ENCODE measurements at places on chromosomes 5 and 9.

DNA sequence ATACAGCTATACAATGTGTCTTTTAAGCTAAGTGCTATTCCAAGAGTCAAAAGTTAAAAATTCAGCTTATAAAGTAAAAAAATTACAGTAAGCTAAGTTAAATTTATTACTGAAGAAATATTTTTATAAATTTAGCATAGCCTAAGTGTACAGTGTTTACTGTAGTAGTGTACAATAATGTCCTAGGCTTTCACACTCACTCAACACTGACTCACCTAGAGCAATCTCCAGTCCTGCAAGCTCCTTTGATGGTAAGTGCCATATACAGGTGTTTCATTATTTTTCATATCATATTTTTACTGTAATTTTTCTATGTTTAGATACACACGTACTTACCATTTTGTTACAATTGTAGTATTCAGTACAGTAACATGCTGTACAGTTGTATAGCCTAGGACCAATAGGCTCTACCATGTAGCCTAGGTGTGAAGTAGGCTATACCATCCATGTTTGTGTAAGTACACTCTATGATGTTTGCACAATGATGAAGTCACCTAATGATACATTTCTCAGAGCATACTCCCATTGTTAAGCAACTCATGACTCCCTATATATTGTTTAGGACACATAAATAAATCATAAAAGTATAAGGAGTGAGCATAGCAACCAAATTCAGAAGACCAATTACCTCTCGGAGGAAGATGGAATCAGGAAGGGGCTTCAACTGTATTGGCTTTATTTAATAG lies 165.1 kb upstream of the SLC30A5 start:
- DNase-seq = no peak

DNA sequence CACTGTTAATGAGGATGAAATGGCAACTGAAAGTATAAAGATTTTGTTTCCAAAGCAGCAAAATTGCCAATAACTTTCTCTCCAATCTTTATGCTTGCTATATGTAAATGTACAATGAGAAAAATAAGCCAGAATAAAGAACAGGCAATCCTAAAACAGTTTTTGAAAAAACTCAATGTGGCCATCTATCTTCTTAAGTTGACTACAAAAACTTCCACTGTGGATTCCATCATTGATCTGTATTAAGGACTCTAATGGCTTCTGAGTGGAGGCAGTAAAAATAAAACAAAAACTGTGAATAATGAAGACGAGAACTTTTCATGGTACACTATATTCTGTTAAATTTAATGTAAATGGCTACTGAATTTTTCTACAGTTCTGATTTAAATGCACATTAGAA lies 382.9 kb downstream of the TMEM232 start:
- DNase-seq = no peak

GRCh38 chr5:83450183-83450966 lies 21.2 kb upstream of the VCAN start:
- DNase-seq = no peak

DNA sequence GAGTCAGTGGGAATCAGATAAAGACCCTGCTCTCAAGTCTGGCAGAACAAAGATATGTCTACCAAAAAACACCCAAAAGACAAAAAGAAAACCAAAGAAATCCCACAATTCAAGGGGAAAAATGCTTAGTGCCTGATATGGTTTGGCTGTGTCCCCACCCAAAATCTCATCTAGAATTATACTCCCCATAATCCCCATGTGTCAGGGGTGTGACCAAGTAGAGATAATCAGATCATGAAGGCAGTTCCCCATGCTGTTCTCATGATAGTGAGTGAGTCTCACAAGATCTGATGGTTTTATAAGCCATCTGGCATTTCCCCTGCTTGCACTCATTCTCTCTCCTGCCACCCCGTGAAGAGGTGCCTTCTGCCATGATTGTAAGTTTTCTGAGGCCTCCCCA lies 13.4 kb downstream of the FBXO10 start:
- DNase-seq = no peak

GRCh38 chr9:536597-537511 lies 304.6 kb upstream of the DMRT1 start:
- no peak for DNase-seq

DNA sequence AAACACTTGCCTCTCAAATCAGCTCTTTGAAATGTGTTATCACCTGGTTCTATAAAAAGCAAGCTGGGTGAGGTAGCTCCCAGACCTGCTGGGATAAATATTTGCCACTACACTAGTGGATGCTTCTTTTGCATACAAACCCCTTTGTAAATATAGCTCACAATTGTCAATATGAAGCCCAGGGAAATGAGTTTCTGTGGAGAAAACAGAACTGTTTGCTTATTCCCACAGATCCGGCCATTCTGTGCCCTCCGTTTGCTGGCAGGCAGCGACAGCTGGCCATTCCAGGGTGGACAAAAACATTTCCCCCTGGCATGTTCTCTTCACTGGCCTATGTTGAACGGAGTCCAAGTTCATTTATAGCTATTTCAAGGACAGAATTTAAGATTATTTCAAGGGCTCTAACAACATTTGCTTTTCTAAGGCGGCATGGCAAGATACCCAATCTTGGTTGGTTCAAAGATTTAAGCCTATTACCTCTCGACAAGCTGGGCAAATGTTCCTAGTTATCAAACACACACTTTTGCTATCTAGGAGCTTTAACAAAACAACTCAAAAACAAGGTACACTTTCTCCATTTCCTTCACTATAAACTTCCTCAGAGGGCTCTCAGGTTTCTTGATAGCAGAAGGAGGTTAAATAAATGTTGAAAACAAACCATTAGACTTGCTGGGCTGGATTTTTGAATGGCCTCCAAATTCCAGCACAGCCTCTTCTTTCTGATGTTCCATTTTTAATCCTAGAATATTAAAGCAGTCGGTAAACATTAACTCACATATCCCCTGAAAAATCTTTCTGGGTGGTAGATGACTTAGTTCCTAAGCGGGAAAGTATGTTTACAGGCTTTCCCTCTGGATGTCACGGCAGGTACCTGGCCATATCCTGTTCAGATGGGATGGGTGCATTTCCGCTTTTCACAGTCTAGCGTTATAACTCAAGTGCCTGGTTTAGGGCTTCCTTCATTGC lies 332.3 kb downstream of the PLK2 start:
- DNase-seq = no peak

GRCh38 chr5:180632768-180633167 lies 16.6 kb downstream of the FLT4 start:
- DNase-seq = no peak

DNA sequence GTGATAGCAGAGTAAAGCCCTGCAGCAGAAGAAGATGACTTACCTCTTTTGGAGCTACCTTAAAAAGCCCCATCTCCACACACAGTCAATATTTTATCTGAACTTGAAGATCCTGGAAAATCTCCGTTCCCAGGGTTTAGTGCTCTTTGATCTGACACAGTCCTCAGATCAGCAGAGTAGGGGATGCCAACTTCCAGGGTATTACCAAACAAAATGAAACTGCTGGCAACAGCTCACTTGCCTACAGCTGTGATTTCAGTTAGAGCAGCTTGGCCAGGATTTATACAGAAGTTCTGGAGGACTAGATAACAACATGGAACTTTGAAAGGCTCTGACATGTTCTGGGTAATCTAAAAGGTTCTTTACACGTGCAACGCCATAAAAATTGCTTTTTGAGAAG lies 1537.8 kb upstream of the ACO1 start:
- no peak for DNase-seq

DNA sequence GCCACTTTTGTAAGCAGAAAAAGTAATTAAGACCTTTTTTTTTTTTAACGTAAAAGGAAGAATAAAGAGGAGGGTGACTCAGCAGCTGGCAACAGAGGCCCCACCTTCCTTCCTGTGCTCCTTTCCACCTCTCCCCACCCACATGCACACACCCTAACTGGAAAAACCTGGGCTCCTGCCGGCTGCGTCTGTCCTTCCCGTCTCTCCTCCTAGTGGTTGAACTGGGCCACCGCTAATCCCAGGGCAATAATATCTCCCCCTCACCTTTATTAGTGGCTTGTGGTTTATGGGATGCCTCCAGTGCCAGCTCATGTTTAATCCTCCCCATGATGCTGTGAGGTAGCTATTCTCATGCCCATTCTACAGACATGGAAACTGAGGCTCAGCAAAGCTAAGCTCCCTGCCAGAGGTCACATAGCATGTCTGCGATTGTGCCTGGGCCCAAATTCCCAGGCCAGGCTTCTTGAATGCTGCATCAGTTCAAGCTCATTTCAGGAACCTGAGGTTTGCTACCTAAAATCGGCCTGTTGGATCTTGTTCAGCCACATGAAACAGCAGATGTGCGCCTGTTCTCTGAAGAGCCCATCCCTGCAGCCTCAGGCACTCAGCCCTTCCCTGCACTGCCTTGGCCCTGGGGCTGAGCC lies 60.9 kb upstream of the IL17B start:
- DNase-seq = no peak

- DNase-seq = no peak
These were observed 68.4 kb downstream of the GAPVD1 start for GRCh38 chr9:125329978-125330377.

DNA sequence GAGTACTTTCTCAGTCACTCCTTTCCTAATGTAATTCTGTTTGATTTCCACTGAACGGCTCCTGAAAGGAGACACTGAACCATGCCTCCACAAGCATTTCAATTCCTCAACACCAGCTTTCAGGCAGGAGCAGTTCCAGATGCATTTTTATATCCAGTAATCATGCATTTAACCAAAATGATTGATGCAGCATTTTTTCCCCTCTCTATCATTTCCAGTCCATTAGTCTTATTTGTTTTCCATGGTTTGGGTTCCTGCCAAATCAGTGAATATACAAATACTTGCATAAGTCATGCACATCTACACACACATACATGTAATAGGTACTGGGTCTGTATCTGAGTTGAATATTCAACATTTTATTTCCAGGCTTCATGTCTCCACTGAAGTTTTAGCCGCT lies 122.7 kb downstream of the GRIA1 start:
- no peak for DNase-seq

GRCh38 chr5:54362434-54362833 lies 52.1 kb upstream of the ARL15 start:
- no peak for DNase-seq

- no peak for DNase-seq
These were observed 1275.6 kb upstream of the CDH9 start for GRCh38 chr5:28313953-28314352.

DNA sequence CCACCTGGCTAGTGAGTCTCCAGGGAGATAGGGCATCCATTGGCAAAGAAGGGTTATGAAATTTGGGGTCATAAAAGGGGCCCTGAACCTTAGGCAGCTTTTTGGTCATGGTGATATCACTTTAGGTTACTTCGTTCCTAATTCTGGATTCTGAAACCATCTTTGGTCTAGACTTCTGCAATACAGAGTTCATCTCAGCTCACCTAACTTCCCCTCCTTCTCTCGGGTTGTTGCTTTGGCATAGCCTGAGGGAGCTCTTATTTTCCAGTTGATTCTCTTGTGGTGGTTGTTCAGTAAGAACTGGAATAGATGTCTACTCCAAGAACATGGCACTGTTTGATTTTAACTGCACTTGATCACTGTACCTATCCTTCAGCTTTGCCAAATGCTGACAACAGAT lies 148.9 kb upstream of the RUSC2 start:
- no peak for DNase-seq

GRCh38 chr9:120438111-120438510 lies 141.9 kb downstream of the CDK5RAP2 start:
- no peak for DNase-seq

- no peak for DNase-seq
These were observed 9.1 kb downstream of the AFAP1L1 start for GRCh38 chr5:149280802-149281201.

- DNase-seq = peak; percentile 71
These were observed 10.2 kb downstream of the HAND1 start for GRCh38 chr5:154467655-154468354.

GRCh38 chr9:101791938-101792337 lies 53.5 kb upstream of the GRIN3A start:
- DNase-seq = no peak

- DNase-seq = no peak
These were observed 400.3 kb downstream of the ZSWIM6 start for GRCh38 chr5:61732369-61732768.

GRCh38 chr5:74389531-74390305 lies 250.8 kb downstream of the ENC1 start:
- DNase-seq = no peak

DNA sequence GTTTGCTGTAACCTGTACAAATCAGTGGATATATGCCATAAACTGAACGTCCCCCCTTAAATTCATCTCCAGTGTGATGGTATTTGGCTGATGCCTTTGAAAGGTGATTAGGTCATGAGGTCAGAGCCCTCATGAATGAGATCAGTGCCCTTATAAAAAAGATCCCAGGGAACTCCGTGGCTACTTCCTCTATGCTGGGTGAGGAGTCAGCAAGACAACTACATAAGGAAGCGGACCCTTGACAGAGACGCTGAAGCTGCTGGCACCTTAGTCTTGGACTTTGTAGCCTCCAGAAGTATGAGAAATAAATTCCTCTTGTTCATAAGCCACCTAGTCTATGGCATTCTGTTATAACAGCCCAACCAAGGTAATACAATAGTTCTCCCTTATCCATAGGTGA lies 215.1 kb upstream of the ZNF608 start:
- DNase-seq = no peak

DNA sequence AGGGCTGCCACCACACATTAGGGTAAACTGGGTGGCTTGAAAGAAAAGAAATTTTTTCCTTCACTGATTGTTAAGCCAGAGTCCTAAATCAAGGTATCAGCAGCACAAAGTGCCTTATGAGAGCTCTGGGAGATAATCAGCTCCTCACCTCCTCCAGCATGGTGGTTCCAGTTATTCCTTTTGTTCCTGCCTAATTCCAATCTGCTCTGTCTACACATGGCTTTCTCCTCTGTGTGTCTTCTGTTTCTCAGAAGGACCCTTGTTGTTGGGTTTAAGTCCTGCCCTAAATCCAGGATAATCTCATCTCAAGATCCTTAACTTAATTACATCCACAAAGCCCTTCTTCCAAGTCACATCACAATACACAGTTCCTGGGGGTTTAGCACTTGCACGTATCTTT lies 1352.0 kb upstream of the CDH9 start:
- DNase-seq = no peak

DNA sequence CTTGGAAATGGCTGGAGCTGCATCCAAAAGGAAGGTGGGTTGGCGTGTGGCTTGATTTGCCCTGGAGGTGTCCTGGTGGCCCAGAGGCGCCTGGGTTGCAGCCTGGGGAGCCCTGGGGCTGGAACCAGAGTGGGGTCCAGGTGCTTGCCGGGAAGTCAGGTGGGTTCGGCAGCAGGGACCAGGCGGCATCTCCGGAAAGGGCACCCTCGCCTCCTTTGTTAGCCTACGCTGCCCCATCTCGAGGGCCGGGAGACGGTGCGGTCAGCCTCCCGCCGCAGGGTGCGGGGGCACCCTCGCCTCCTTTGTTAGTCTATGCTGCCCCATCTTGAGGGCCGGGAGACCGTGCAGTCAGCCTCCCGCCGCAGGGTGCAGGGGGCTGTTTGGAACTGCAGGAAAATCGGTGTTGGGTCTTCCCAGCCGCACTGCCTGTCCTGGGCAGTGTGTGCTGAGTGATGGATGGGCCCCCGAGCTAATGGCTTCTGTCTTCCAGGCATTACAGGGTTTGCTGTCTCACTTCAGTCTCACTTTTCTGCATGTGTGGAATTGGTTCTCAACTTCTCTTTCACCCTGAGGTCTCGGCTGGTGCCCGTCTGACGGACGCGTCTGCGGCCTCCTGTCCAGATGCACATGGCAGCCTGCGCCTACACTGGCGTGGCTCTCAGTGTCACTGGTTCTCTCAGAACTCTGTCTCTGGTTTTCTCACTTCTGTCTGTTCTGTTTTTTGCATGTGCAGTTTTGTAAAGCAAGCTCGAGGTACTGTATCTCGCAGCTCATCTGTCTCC lies 139.0 kb downstream of the CACNA1B start:
- DNase-seq = no peak

GRCh38 chr5:122182491-122182921 lies 53.2 kb downstream of the ZNF474 start:
- no peak for DNase-seq

Measured in activated T-cell treated with anti-CD3 and anti-CD28 coated beads for 4 hours (primary cell).